Bone marrow (tissue), 2 donors: ENCODE measurements at places on chromosomes 5 and 9.
A peak's percentile ranks its signal among the peaks of the same experiment; 100 is the strongest.

- no peak for DNase-seq
Measured at GRCh38 chr9:524008-524407, 309.3 kb downstream of the DOCK8 start.

- DNase-seq, result no peak
Measured at GRCh38 chr9:129353697-129354336, 175.8 kb upstream of the IER5L start.

DNA sequence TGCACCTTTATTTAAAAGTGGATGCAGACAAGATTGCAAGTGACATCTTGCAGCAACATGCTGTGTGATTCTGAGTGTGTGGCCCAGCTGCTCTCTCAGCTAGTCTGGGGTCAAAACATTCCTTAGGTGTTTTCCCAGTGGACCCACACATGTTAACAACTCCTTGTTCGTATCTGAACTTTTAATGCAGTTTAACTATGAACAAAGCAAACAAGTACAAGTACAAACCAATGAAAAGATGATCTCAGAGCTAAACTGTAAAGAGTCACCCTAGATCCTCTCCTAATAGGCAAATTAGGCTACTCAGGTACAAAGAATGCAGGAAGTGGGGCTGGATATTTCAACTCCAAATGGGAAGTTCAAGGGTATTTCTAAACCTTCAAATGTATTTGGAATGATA lies 108.4 kb downstream of the ENTREP1 start:
- no peak for DNase-seq

GRCh38 chr5:94345257-94345656 lies 273.1 kb downstream of the KIAA0825 start:
- DNase-seq, result no peak

DNA sequence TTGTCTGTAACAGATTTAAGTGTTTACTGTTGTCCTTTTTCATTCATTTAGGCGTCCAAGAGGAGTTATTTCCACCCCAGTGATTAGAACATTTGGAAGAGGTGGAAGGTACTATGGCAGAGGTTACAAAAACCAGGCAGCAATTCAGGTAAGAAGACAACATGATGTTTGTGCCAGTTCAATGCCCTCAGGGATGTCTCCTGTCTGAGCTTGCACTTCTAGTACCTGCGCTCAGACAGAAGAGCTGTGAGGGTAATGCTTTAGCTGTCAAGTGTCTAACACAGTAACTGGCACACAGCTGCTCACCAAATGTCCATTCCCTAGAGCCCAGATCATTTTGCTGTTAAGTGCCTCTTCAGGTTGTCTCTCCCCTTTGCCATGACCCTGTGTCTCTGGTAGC lies 14.2 kb upstream of the PHF2 start:
- no peak for DNase-seq

DNA sequence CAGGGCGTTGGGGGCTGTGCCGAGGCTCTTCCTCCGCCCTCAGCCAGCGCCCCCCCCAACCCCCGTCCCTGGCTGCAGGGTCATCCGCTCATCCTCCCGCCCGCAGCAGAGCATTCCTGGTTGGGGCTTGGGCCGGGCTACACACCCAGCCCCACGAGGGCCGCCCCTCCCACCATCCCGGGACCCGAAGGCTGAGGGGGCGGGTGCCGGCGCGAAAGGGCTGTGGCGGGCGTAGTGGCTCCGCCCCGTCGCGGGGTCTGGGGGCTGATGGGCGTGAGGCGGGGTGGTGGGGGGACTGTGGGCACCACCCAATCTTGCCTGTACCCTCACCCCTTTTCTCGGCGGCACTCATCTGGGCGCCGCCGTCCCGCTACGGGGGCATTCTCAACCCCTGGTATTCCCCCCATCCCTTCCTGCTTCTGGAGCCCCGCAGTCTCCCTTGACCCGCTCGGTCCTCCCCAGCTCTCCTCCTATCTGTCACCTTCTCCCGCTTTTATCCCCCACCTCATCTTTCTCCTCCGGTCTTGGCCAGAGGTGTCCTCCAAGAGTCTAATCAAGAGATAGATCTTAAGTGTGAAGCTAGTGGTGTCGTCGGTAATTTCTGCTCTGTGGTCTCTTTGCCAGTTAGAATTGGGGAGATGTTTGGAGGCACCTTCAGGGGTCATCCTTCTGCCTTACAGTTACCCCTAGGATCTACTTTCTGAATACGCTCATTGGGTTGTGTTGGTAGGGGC lies 1.6 kb downstream of the FER start:
- no peak for DNase-seq

- DNase-seq, result no peak
Measured at GRCh38 chr5:33736510-33736909, 155.3 kb downstream of the ADAMTS12 start.

DNA sequence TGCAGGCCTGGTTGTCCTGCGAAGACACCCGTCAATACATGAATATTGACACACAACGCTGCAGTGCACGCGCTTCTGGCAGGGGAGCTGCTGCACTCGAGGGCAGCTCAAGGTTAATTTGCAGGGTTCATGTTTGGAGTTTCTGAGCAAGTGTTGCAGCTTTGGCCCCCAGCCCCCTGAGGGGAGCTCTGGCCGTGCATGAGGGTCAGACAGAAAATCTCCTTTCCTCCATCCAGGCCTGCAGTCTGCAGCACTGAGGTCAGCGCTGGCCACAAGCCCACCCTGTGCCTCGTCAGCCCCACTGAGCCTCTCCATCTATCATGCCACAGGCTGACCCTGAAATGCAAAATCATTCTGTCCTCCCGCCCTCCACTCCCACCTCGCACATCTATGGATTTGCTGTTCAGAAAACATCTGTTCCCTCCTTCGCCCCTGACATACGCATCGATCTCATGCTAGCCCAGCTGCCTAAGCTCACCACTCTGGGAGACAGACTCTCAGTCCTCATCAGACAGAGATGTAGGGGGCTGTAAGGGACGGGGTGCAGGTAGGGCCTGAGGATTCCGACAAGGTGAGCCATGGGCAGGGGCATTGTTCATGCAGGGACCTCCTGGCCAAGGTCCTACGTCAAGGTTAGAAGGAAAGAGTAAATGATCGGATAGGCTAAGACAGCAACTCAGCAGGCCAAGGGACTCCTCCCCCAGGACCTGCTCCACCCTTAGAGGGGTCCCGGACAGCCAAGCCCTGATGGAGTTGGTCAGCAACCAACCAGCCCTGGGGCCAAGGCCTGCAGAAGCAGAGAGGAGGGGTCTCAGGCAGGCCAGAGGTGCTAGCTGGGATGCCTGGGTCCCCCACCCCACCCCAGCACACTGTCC lies 125.1 kb downstream of the KCNIP1 start:
- no peak for DNase-seq

DNA sequence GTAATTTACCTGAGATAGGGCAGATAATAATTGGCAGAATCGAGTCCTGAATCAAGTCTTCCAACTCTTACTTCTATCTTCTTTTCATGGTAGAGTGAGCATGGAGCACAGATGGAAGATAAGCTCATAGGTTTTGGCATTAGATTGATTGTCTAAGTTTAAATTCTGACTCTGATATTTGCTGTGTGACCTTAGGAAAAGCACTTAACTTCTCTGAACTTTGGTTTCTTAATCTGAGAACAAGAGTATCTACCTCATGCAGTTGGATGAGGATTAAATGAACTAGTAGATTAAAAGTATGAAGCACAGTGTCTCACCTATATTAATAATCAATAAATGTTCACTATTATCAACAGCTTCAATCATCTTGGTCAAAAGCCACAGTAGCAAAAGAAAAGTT lies 9.4 kb upstream of the ASTN2 start:
- no peak for DNase-seq

GRCh38 chr9:91477106-91477505 lies 53.5 kb upstream of the NFIL3 start:
- no peak for DNase-seq

DNA sequence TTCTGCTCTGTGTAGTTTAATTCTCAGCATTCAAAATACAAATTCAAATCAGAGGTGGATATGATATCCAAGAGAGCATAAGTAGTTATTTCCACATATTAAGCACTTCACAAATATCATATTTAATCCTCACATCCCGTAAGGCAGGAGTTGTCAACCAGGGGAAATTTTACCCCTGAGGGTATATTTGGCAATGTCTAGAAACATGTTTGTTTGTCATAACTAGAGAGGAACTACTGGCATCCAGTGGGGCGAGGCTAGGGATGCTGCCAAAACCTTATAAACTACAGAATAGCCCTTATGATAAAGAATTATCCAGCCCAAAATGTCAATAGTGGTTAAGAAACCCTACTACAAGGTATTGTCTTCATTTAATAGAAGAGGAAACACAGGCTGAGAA lies 619.4 kb downstream of the SLCO4C1 start:
- DNase-seq, result no peak

DNA sequence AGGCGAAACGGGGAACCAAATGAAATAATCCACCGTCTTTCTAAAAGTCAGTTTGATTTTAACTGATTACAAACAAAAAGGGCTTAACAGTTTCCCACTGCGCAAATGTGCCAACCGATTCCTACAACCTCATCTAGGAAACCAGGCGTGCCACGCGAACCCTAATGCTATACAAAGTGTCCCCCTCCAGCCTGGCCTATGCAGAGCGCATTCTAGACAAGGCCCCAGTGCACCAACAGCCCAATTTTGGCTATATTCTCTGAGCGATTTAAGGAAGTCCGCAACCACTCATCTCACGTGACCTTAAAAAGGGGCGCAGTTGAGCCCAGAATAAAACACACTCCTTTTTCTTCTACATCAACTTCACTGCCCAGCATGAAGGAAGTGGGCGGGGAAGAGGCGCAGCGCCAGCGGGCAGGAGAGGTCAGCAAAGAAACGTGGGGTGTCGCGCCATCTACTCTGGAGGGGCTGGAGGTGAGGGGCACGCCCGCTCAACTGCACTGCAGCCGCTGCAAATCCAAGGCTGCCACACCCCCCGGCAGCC lies 779 bp downstream of the FAM13B start:
- peak; percentile 93 for DNase-seq

DNA sequence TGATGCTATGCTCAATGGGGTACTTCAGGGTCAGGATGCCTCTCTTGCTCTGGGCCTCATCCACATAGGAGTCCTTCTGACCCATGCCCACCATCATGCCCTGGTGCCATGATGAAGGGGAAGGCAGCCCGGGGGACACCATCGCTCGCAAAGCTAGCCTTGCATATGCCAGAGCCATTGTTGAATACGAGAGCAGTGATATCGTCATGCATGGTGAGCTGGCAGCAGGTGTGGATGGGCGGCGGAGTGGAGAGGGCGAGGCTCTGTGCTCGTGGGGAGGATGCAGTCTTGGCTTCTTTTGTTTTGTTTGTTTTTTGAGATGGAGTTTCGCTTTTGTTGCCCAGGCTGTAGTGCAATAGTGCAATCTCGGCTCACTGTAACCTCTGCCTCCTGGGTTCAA lies 17.2 kb upstream of the SPZ1 start:
- DNase-seq, result no peak

- DNase-seq, result no peak
Measured at GRCh38 chr9:13719981-13720676, 440.6 kb upstream of the MPDZ start.

DNA sequence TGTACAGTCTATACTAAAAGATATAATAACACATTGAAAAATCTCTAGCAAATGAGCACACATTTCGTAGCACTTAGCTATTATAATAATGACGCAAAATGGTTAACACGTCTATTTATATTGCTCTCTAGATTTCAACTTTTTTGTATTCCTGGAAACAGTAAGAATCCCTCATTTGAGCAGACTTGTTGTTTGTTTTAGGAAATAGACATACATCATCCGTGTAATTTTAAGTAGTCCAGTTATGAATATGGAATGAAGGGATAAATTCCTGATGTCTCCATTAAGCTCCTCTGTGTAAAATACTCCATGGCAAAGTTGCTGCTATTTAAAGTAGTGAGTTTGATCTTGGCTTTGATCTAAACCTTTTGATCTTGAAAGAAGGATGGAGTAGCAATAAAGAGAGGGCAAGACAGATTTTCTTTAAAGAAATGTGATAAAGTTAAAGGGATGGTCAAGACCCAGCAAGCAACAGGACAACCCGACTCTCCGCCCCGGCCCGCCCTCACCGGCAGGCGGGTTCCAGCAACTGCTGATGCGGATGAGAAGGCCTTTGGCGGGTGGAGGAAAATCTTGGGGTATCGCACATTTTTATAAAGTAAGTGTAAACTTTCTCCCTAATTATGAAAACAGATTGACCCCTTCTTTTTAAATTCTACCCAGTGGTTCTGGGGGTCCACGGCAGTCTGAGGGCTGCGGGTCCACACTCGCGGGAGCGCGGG lies 277.4 kb downstream of the AOPEP start:
- no peak for DNase-seq

- no peak for DNase-seq
Measured at GRCh38 chr5:83104021-83104420, 26.7 kb downstream of the XRCC4 start.

GRCh38 chr5:172835290-172835993 lies 1.4 kb downstream of the ERGIC1 start:
- no peak for DNase-seq

GRCh38 chr5:32595118-32595517 lies 9.8 kb downstream of the SUB1 start:
- DNase-seq, result no peak
